ENCODE measurements at places on chromosomes 13 and 19. TPM values are rescaled to one million over a fixed set of nuclear protein-coding genes. Genes with fewer than 3 reads are reported as not detected.

- no peak for DNase-seq
Measured at GRCh38 chr13:48278806-48279205, 24.7 kb upstream of the RB1 start.

GRCh38 chr13:99389520-99390304 is 82.5 kb upstream of the GPR183 start:
- no peak for DNase-seq

ACP7 gene
- total RNA-seq, result not detected

CEACAM8 gene
- not detected for total RNA-seq

Data from activated CD4-positive, alpha-beta T cell treated with anti-CD3 and anti-CD28 coated beads for 36 hours (primary cell).